ENCODE measurements at places on chromosomes 6 and 20. TPM values are rescaled to one million over a fixed set of nuclear protein-coding genes. Genes with fewer than 3 reads are reported as not detected.

Gene DYNLT2
- total RNA-seq = not detected

Gene ZKSCAN3
- 2.2 TPM for total RNA-seq

Gene MUC22
- not detected for total RNA-seq

Gene MCM3
- total RNA-seq = 22.7 TPM

Gene MDFI
- total RNA-seq = 13.7 TPM

Gene GNMT
- total RNA-seq = not detected

Gene SEMG1
- not detected for total RNA-seq

Gene PAX1
- total RNA-seq = not detected

Gene RREB1
- 11.7 TPM for total RNA-seq

Gene KHDRBS2
- total RNA-seq = not detected

Gene KHDC1L
- not detected for total RNA-seq

Gene LPA
- not detected for total RNA-seq

Gene ACTL10
- 2.4 TPM for total RNA-seq

Gene OTOR
- not detected for total RNA-seq

Gene PRL
- total RNA-seq = not detected

Gene GGTLC1
- not detected for total RNA-seq

Gene ZBTB46
- total RNA-seq = 3.9 TPM

Gene JAG1
- total RNA-seq = 97.4 TPM

Gene RSPH9
- total RNA-seq = 0.97 TPM

Gene PKIB
- 0.90 TPM for total RNA-seq

Gene GUCA1A
- total RNA-seq = not detected

Gene TREM2
- not detected for total RNA-seq

Gene DUSP15
- total RNA-seq = not detected

Gene C20orf141
- total RNA-seq = not detected

Data from cardiac atrium fibroblast (primary cell).